Stimulated activated CD8-positive, alpha-beta memory T cell treated with anti-CD3 and anti-CD28 coated beads, Interleukin-7, amount 100 ng/mL, for 1 hour (primary cell): ENCODE measurements at places on chromosomes 7 and 10.

DNA sequence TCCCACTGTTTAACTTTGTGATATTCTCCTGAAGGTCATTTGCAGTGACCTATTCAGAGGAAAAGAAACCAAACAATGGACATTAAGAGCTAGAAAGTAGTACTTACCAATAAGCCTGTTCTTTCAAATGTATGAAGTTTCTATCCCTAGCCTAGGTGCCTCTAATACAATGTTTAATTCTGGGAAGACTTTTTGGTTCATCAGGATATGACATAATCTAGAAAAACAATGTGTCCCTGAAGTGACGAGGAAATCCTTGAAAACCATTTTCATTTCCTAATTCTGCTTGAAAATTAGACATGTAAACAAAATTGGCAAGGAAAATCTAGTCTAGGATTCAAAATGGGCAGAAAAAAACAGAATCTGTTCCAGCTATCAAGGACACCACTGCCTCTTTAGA is 36.1 kb downstream of the ARHGAP19 start:
- DNase-seq = no peak

- DNase-seq = no peak
These were observed 209.3 kb upstream of the TBX20 start for GRCh38 chr7:35463176-35463700.

- no peak for DNase-seq
These were observed 28.1 kb downstream of the MCU start for GRCh38 chr10:72719941-72720592.

DNA sequence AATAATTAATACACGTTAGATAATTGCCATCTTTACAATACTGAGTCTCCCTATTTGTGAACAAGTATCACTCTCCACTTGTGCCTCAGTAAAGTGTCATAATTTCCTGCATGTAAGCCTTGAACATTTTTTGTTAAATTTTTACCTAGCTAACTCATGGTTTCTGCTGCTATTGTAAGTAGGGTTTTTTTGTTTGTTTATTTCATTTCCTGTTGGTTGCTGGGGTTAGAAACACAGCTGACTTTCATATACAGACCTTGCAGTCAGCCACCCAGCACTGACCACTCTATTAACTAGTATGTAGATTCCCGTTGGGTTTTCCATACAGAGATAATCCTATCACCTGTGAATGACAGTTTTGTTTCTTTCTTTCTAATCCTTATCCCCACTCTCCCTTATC is 133.3 kb downstream of the MPP7 start:
- DNase-seq = no peak

- no peak for DNase-seq
These were observed 2.2 kb upstream of the AP1S1 start for GRCh38 chr7:101151908-101152651.

- DNase-seq = no peak
These were observed 257.7 kb upstream of the NFE2L3 start for GRCh38 chr7:25894002-25894901.

GRCh38 chr7:4742051-4742573 is 33.3 kb upstream of the AP5Z1 start:
- DNase-seq = no peak

DNA sequence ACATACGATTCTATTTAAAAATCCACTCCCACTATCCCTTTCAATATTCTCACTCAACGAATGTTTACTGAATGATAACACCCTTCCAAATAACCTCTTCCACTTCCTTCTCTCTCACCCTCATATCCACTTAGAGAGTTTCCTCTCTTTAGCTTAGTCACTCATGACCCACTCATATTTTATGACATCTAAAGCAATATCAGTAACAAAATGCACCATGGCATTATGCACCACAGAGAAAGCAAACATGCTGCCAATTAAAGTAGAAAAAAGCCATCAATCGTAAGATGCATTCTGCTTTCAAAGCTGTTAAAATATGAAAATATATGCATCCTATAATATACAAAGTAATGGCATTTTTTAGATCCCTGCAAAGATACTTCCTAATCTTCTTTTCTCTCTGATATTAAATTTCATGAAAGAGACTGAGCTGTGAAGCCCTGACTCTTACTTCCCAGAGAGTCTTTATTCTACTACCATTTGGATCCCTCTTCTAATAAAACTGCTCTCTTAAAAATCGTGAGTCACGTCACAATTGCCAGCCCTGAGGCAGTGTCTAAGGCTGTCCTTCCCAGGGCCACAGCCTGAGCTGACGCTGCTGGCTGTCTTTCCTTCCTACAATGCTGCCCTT is 283.0 kb upstream of the KLF6 start:
- DNase-seq = no peak

DNA sequence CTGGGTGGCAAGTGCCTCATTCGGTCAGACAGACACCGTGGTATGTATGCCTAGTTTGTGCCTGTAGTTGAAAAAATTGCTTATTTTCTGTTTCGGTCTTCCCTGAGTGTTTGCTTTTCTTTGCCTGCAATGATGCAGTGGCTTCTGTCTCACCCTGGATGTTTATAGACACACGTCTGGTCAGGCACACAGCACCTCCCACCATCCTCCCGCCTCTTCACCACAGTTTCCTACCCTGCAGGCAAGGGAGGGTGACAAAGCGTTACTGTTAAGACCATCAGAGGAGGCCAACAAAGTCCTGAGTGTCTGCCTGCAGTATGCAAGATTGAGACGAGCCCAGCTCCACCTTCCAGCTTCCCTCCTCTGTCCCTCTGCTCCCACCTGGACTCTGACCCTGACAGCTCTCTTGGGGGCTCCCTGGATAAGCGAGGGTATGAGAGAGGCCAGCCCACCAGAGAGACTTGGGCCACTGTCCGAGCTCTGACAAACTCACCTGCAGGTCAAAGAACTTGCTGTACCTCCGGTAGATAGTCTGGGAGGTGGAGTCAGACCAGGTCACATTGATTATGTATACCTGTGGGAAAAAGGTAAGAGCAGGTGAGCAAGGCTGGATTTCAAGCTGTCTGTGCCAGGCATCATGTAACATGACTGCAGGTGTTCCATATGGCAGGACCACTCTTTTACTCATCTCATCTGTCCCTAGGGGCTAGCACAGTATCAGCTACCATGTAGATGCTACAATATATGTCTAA is 54.4 kb downstream of the SH3PXD2A start:
- no peak for DNase-seq

DNA sequence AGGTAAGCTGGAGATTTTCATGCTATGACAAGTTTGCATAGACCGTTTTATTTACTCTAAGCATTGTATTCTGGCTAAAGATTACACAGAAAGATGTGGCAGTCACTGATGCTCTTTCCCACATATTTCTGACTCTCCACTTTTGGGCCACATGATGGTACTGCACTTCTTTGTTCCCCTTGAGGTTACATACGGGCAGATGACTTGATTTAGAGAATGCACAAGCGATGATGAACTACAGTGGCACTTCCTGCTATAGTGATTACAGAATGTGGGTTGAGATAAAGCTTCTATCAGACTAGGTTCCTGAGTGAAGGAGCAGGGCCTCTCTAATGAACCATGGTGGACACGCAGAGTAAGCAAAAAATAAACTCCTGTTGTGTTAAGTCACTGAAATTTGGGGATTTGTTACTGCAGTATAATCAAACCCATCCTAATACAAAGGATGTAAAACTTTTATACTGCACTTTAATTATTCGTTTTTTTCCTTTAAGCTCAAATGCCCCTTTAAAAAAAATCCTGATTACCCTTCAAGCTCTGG is 177.9 kb downstream of the TAX1BP1 start:
- DNase-seq = no peak

DNA sequence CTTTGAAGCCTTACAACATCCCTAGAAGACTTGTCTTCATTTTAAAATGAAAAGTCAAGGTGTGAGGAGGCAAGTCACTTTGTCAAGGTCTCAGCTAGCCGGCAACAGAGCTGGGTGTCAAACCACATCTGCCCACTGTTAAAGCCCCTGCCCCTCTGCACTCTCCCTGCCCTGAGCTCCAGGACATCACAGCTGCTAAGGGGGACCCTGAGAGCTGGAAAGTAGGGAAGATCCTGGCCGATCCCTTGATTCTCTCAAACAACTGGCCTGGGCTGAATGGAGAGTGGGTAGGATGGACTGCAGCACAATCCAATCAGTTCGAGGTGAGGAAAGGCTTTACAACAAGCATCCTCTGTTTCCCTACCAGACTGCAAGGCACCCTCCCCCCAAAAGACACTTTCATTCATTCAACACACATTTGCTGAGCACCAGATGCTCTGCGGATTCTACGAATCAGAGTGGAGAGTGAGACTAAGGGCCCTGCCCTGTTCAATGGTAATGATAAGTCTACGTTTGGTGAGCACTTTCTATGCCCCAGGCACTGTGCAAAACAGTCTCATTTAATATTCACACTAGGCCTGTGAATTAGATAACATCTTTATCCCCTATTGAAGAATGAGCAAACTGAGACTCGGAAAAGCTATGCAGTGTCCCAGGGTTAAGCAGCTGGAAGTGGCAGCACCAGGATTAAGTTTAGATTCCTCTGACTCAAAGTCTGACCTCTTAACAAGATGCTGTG is 148.1 kb downstream of the HERPUD2 start:
- DNase-seq = no peak

GRCh38 chr7:98923512-98923911 is 45.2 kb downstream of the TRRAP start:
- DNase-seq = no peak

GRCh38 chr10:73043766-73044377 is 52.8 kb downstream of the P4HA1 start:
- no peak for DNase-seq

DNA sequence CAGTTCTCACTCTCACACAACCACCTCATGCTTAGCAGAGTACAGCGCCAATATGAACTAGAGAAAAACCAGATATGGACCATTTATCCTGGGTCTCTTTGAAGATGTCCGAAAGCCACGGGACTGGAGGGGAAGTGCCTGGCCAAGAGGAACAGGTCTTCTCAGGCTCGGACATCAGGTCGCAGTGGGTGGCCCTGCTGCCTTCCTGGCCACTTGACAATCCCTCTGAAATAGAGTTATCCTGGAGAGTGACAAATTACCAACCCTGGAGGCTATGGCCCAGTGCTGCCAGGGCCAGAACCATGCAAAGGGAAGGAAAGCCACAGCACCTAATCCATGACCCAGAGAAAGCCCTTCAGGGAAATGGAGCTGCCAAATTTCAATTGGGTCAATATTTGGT is 646.8 kb upstream of the NRP1 start:
- DNase-seq = no peak

DNA sequence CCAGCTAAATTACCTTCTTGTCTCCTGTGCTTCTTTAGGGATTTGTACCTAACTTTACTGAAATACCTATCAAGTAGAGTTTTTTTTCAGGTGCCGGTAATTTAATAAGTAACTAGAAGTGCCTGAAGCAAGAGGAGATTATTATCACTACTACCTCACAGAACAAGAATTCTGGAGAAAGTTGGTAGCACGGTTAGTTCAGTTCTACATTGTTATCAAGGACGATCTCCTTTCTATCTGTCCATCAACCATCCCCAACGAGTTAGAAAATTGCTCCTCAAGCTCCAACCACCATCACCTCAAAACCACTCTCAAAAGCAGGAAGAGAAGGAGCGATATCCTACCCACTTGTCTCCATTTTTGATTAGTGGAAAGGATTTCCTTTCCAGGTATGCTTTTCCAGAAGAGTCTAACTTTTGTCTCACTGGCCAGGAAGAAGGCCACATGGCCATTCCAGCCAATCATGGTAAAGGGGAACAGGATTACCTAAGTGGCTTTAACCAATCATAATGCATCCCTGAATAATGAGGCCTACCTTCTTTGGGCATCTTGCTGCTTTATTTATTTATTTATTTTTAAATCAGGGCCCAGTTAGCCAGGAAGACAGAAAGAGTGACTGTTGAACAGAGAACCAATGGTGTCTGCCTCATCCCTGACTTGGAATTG is 265.2 kb downstream of the SNX13 start:
- no peak for DNase-seq

DNA sequence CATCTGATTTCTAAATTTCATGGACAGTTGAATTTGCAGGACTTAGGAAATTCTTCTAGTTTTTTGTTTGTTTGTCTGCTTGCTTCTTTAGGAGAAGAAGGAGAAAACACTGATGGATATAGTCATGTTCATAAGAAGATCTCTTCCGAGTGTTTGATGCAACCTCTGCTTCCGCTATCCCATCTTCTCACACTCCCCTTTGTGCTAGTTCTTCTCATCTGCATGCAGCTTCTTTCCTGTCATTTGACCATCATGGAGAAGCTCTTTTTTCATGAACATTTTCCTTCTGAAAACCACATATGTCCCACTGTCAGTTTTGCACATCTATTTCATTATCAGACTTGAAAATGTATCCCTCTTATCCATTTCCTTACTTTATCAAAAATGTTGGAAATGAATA is 346.9 kb upstream of the PRKCQ start:
- no peak for DNase-seq

GRCh38 chr10:126787201-126787600 is 116.7 kb upstream of the C10orf90 start:
- no peak for DNase-seq

DNA sequence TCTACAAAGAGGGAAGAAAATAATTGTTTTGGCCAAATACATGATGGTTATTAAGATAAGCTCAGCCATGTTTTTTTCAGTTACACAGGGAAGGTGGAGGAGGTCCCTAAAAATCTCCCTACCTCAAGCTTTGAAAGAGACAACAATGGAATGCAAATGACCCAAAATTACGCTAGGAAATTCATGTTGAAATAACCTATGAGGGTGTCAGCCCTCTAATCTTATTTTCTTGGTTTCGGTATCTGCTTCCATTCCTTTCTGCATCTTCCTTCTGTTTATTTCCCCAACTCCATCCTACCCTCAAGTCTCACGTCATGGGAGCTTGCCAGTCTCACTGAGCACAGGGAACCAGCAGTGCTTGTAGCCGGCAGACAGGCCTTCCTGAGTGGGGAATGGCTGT is 40.6 kb upstream of the SMNDC1 start:
- no peak for DNase-seq

DNA sequence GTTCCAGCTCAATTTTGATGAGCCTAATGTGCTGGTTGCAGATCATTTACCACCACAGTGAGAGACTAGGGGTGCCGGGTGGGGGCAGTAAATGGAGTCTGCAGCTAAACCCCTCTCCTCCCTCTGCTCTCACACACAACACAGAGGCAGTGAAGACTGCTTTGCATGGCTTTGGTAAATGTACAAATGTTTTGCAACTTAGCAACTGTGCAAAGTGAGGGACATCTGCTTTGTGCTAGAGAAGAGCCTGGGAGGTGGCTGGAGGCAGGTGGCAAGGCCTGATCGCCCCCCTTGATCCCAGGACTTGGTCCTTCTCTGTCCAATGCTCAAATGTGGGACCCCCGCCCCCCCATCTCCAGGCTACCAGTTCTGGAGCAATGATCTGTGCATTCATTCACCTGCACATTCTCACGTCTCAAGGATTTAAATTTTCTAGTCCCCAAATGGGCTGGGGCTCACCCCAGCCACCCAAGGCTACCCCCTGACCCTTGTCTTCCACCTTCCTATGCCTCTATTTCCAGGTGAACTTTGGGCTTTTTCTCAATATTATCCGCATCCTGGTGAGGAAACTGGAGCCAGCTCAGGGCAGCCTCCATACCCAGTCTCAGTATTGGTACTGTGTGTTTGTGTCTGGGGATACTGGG is 11.6 kb downstream of the GHRHR start:
- no peak for DNase-seq
